Endothelial cell of umbilical vein (primary cell): ENCODE measurements at places on chromosomes 11 and 22.

DNA sequence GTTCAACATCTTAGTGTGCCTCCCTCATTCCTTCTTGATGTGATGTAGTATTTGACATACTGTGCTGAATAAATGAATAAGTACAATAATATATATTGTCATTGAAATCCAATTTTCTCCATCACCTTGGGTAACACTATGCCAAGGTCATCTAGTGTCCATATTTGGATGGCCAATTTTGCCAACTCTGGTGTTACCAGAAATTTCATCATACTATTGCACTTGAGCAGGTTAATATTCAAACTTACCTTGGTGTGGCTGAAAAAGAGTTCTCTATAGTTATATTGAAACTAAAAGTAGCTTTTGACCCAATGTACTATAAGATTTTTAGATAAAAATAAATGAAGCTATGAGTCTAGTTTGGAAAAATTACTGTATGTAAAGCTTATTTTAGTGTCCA is 98.2 kb upstream of the SLC6A5 start:
- DNase-seq = no peak

- no peak for DNase-seq
Observed at GRCh38 chr22:36435516-36436415, 45.7 kb downstream of the TXN2 start.

DNA sequence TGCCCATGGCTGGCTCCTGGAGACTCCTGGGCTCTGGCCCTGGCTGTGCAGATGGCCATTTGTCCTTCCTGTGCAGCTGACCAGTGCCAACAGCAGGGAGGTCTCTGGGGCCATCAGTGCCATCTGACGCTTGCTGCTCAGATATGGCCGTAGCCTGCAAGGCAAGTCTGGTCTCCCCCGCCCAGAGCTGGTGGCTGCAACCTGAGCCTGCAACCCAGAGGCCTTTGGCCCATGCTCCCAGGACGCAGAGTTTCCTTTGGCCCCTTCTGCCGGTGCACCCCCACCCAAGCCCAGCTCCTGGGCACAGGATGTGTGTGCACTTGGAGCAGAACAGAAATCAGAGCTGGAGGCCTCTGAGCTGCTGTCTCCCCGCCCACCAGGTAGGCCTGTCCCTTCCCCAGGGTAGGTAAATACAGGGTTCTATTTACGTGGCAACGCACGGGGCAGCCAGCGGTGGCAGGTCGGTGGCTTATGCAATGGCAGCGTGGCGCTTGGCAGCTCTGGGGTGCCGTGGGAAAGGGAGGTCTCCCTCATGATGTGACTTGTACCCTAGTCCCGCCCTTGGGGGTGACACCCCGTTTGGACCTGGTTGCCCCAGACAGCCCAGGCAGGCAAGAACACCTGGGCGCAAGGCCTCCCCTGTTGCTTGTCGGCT is 21.0 kb upstream of the MYEOV start:
- no peak for DNase-seq

- DNase-seq = no peak
Observed at GRCh38 chr22:27148055-27148454, 490.7 kb downstream of the MIAT start.

DNA sequence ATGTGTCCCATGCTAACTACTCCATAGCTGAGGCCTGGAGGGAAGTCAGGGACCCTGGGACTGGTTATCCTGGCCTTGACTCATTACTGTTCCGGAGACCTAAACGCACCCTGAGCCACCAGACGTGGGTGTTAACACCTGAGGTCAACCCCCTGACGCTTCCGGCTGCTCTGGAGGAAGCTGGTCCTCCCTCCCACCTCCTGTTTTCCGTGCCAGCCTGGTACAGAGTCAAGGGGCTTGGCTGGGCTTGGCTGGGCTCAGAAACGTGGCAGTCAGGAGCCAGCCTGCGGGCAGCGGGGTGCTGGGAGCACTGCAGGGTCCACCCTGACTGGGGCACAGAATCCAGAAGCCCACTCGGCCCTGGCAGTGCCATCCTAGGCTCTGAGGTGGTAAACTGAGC is 2.6 kb downstream of the TMPRSS4 start:
- DNase-seq = no peak

DNA sequence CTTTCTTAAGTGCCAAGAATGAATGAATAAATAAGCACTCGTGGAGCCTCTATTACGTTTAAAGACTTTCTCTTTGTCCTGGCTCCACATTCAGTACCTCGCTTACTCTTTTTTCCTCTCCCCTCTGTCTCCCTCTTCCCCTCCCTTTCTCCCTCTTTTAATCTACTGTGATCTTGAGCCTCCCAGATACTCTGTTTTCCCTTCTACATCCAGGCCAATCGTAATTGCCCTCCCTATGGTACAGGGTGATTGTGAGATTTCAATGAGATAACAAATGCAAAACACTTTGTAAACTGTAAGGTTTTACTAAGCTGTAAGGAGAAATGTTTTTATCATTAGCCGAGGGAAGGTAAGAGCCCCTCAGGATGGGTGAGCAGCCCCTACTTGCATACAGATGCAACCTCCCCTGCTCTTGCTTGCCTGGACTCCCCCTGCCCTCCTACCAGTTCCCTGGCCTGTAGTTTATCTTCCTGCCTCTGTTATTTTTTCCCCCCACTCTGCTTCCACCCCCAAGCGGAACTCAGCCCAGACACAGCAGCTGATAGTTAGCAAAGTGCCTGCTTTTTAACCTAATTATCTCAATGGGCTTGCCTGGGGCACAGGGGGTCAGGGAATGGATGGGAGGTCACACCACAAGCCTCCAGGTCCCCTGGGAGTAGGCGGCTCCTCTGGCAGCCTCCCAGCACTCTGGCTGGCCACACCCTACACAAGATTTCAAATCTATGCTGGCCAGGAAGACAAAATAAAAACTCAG is 76.9 kb upstream of the CADM1 start:
- no peak for DNase-seq

GRCh38 chr11:2209900-2210321 is 38.3 kb upstream of the TH start:
- DNase-seq = no peak

DNA sequence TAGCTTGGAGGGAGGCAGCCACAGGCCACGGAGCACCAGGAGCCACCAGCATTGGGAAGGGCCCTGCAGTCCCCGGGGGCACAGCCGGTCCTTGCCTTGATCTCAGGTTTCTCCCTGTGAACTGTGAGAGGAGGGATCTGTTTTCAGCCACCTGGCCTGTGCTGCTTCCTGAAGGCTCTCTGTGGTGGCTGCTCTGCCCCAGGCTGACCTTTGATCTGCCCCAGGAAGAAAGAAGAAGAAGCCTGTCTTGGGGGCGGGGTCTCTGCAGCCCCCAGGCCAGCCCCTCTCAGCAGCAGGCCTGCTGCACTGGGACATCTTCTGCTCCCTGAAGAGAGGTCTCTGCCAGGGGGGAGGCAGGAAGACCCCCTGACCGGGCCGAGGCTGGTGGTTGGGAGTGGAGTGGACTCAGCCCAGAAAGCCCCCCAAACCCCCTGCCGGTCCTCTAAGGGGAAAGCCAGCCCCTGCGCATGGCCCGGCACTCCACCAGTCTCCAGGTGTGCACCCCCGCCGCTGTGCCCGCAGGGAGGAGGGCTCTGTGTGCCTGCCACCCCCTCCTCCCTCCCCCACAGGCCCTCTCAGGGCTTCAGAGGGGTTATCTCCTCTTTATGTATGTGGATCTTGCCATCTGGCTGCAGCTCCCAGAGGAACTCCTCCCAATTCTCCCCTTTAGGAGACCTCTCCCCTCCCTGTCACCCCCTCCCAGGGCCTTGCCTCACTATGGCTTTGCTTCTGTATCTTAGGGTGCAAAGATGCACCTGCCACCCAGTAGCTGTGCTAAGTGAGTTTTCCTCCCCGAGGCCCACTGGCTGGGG is 675.3 kb downstream of the BRD1 start:
- no peak for DNase-seq

GRCh38 chr11:96038046-96038445 is 114.1 kb upstream of the MTMR2 start:
- no peak for DNase-seq

DNA sequence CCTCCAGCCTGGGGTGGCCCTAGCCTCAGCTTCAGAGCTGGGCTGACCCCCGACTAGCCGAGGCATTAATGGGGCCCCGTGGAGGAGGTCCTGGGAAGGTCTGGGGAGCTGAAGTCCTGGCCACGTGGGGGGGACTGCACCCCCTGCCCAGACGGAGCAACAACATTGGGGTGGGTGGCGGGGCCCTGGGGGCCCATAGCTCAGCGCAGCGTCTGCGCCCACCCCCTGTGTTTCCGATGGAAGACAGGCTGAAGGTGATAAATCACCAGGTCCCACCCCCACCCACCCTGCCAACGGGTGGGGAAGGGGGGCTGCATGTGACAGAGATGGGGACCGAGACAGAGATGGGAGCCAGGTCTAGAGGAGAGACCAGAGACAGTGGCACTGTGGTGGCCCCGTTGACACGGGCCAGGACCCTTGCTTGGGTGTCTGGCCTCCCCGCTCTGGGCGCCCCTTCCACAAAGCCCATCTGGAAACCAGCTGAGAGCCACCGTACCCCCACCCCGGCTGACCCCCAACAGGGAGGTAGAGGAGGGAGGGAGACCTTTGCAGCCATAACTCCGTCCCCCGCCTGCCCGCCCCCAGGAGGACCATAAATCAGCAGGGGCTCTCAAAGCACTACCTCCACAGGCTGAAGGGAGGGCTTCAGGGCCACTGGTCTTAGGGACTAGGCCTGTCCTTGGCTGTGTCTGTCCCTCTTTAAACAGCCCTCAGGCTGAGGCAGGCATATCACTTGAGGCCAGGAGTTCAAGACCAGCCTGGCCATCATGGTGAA is 8.2 kb downstream of the GP1BB start:
- DNase-seq = no peak

DNA sequence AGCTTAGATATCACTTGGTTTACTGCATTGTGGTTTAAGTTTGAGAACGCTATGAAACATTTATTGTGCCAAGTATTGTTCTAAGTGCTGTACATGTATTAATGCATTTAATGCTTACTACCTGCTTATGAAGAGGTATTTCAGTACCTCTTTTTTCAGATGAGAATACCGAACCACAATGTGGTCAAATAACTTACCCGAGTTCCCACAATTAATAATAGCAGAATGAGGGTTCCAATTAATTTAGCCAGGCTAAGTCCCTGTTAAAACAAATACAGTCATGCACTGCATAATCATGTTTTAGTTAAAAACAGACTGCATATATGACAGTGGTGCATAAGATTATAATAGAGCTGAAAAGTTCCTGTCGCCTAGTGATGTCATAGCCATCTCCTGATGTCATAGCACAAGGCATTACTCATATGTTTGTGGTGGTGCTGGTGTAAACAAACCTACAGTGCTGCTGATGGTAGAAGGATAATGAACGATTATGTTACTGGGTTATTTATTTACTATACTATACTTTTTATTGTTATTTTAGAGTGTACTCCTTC is 4.3 kb downstream of the ZC3H12C start:
- no peak for DNase-seq

GRCh38 chr11:126864934-126865333 is 135.6 kb downstream of the KIRREL3 start:
- no peak for DNase-seq

DNA sequence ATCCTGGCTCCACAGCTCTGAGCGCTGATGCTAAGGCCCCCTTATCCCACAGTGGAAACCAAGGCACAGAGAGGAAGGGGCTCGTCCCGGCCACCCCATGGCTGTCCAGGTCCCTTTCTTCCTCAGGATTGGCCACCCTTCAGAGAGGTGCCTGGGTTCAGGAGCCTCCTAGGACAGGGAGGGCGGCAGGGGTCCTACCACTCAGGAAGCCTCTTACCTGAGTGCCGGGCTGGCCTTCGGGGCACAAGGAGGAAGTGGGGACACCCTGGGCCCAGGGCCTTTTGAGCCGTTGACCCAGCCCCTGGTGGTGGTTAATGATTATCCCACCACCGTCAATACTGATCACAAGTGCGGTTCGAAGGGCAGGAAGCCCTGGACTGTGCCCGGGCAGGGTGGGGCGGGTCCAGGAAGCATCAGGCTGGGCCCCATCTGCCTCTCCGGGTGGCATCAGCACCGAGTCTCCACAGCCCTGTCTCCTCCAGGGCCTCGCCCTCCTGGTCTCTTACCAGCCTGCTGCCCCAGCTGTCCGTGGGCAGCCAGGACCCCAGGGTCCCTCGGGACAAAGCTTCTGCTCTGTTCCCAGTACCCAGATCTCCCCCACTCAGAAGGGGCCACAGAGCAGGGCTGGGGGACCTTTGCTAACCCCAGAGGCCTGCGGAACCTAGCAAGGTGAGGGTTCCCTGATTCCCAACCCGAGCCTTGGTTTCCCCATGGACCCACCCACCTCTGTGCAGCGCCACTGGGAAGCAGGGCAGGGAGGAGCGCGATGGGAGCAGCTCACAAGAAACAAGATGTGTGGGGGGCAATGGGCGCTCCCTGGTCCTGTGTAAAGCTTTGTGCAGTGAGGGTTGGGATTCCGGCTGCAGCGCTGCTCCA is 15.0 kb upstream of the EHD1 start:
- no peak for DNase-seq

DNA sequence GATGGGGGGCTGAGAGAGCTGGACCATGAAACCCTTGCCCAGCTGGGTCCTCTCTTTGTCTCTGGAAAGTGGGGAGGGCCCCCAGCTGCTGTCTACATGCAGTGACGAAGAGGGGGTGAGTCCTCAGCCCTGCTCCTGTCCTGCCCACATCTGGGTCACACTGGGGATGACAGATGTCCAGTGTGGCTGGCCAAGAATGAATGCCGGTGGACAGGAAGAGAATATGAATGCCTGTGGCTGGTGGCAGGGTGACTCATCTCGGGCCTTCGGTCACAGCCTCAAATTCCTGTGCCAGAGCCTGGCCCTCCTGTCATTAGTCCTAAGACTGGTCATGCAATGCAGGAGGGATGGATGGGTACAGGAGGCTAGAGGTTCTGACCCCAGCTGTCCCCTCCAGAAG is 2.2 kb upstream of the PNPLA3 start:
- DNase-seq = no peak

DNA sequence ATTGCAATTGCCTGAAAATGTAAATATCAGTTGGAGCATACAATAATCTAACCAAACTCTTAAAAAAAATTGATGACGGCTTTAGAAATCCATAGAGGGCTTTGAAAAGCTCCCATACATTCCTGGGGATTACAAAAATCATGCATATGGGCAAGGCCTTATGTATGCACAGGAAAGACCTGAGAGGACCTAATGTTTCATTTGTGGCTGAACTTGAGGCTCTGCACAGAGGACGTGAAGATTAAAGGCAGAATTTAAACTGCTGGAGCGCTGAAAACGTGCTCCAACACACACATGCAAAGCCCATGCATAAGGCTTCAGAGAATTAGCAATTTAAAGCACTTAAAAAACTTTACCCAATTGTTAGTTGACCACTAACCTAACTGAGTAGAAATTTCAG is 3.5 kb downstream of the OR5B12 start:
- no peak for DNase-seq

DNA sequence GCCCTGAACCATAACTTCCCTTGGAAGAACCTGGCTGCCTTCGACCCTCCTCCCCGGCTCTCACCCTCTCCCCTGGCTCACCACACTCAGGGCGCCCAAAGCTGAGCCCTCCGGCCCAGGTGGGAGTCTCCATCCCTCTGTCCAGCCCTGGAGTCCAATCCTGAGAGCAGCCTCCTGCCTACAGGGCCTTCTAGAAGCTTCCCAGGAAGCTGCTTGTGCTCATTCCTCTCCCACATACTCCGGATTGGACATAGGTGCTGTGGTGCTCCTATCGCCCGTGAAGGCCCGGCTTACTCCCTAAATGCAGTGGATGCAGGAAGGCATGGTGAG is 1332.0 kb downstream of the BRD1 start:
- DNase-seq = no peak

- DNase-seq = peak; percentile 91
Observed at GRCh38 chr11:33723238-33723881, 12.9 kb downstream of the CD59 start.

GRCh38 chr11:128696941-128697340 is 3.1 kb downstream of the FLI1 start:
- DNase-seq = peak; percentile 42
